ENCODE measurements at places on chromosomes 13 and 19.

DNA sequence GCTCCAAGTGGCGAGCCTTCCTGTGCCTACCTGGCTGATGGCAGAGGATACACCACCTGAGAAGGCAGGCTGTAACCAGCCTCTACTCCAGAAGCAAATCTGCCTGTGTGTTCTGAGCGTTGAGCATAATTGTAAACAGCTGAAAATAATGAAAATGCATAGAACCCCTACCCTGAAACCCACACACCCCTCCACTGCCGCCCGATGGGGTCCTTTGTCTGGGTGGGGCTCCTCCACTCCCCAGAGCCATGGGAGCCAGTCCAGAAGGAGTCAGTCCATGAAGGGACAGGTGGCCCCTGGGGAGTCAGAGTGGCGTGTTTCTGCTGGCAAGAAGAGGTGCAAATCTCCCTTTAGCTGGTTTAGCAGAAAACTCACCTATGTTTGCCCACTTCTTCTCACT, 8.0 kb upstream of the SOX1 start:
- no peak for DNase-seq

DNA sequence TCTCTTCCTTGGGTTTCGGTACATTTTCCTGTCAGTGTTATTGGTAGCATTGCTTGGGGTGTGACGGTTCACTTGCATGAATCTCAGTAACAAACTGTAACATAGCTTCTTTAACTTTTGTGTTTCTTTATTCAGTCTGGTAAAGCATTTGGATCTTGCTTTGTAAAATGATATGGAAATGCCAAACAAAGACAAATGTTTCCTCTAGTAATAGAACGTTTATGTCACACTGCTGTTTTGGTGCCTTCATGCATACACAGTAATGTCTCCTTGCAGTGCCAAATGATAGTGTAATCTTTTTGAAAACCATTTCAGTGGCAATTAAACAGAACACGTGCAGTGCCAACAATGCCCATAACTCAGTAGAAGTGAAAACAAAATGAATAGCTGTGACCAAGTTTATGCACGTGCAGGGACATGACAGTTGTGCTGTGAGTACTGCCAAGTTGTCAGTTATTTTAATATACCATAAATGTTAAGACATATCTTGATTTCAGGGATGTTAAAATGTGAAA, 110.8 kb downstream of the RXFP2 start:
- no peak for DNase-seq

DNA sequence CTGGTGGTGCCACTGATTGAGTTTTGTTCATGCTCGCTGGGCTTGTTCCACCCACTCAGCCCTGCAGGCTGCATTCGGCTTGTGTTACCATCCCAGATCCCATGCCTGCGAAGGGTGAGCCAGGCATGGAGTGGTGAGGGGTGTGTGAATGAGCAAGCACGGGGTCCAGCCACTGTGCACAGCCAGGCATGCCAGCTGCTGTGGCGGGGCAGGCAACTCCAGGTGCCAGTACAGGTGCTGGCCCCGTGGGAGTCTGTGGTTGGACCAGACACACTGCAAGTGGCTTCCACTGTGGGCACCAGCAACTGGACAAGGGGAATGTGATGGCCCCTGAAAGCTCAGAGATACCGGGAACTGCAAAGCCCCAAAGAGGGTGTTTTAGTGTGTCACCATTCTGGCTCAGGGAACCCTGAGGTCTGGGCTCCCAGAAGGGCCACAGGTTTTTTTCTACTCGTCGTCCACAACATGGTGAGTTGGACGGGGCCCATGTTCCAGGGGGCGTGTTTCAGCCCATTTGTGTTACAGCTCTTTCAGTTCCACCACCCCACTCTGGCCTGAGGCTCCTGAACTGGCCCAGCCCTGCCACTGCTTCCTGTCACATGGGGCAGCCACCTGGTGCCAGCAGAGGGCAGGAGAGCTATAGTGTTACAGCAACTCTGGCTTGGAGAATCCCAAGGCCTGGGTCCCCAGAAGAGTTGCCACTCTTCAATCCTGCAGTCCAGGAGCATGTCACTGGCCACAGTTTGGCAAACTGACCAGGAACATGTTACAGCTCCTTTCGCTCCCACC, 217.0 kb upstream of the OBI1 start:
- DNase-seq, result no peak

DNA sequence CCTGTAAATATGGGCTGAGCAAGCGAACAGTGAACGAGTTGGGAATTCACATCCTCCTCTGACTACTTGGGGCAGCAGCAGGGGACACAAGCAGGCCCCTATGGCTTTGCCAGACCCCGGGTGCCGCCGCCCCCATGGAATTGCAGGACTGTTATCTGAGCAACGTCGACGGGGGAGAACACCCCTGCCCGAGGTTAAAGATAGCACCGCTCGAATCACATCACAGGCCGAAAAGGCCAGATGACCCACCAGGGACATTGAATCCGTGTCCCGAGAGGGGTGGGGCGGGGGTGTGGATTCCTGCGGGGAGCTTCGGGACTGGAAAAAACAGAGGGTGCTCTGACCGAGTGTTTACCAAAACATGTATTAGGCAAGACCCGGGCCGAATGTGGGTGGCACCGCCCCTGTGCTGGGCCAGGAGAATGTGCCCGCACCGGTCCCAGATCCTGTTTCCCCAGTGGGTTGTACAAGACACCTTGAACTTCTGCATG, 9.1 kb downstream of the FEM1A start:
- no peak for DNase-seq

GRCh38 chr13:47332149-47332548, 435.3 kb upstream of the HTR2A start:
- DNase-seq, result no peak

DNA sequence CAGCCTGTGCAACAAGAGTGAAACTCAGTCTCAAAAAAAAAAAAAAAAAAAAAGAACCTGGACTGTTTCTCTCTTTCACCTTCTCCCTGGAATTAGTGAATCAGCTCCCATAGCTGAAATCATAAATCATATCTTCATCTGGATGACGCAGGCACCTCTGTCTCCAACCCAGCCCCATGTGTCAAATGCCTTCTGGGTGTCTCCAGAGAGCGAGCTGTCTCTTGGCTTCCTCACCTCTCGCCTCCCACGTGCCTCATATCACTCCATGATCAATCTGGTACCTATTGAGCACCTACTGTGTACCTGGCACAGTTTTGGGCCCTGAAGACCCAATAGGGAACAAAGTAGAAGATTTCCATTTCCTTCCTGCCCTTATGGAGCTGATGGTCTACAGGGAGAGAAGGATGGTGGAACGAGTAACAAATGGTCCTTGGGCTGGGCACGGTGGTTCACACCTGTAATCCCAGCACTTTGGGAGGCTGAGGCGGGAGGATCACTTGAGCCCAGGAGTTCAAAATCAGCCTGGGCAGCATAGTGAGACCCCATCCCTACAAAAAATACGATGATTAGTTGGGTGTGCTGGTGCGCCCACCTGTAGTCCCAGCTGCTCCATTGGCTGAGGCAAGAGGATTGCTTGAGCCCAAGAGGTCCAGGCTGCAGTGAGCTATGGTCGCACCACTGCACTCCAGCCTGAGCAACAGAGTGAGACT, 2.5 kb downstream of the HSD11B1L start:
- DNase-seq, result no peak

DNA sequence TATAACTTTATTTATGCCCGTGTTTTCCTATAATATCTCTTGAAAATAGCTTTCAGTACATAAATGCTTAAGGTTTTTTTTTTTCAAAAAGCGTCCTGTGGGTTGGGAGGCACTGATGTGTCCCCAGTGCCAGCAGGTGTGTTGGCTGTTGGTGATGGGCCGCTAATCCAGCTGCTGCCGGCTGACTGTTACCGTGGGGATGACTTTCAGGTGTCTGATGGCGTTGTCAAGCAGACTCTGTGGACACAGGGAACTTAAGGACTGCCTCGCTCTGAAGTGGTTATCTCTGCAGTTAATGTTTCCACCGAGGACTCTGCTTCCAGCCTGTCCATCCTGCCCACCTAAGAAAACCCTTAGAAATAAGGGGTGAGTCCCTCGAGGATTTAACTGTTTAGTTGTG, 94.5 kb downstream of the ANKRD10 start:
- no peak for DNase-seq

DNA sequence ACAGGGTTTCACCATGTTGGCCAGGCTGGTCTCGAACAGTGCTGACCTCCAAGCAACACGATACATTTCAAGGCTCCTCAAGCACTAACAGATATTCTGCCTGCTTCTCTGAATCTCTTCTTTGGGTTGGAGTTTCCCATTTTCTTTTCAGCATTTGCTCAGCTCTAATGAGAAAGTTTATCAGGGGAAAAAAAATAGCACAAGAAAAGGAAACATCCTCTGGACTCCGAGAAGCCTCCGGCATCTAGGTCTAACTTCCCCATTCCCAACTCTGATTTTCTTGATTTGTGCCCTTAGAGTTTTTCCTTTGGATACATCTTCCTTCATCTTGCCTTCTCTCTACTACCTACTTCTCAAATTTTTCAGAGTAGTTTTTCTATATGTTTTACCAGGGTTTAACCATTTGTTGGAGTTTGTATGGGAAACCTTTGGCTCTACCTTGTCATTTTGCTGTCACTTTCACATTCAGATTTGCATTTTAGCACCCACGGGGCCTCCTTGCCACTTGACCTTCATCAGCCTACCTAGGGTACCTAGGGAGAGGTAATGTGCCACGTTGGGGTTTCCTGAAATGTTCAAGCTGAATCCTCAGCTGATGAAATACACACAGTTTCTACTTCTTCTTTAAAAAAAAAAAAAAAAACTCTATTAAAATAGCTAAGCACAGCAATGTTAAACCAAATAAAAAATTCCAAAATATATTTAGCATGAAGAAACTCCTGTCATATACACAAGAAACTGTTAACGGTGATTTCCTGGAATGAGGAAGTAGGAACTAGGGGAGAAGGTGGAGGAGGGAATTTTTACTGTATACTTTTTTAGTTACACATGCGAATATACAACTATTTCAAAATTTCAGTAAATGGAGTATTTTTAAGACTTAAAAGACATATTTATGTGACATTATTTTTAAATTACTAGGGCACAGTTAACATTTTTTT, 5.1 kb upstream of the USP12 start:
- no peak for DNase-seq

- DNase-seq, result no peak
Measured at GRCh38 chr13:99257291-99257690, 888 bp downstream of the GPR18 start.

GRCh38 chr19:35462476-35462953, 14.5 kb downstream of the FFAR2 start:
- no peak for DNase-seq

DNA sequence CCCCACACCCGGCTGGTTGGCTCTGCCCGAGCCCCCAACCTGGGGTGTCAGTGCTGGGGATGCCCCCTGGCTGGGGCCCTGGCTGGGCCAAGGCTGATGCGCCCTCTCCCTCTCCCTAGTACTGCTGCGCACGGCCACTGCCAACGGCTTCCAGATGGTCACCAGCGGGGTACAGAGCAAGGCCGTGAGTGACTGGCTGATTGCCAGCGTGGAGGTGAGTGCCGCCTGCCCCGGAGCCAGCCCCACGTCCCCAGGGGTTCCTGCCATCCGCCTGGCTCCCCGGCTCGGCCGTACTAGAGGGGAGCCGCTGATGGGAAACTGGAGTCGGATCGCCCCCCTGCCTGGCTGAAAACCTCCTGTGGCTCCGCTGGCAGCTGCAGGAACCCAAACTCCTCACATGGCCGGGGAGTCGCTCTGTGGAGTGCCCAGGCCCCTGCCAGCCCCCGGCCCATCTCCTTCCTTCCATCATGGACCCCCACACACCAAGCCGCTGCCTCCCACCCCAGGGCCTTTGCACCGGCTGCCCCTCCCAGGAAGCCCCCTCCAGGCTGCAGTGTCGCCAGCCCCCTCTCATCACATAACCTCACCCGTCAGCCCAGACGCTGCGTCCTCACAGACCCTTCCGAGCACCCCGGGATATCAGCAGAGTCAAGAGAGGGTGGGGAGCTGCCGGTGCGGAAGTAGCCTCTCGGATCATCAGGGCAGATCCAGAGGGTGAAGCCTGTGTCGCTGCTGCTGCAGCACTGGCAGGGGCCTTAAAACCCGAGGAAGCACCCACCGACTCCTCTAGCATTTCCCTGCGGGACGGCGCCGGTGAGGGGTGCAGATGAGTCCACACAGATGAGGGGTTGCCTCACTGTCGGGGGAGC, 10.6 kb downstream of the NCLN start:
- DNase-seq, result no peak

DNA sequence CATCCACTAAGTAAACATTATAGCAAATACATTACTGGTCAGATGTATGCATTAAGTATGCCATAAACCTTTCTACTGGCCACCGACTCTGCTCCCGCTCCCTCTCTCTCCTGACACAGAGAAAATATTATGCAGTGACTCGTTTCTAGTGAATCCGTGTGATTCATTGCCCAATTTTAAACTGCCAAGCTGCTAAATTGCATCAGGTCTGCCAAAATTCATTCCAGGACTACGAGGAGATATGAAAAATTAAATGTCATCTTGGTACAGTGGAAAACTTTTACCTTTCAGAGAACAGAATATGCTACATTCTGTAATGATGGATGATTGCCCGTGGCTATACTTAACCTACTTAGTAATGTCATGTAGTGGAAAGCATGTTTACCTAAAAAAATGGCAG, 368.8 kb upstream of the TSHZ3 start:
- no peak for DNase-seq

- no peak for DNase-seq
Measured at GRCh38 chr19:7997809-7998480, 7.5 kb downstream of the ELAVL1 start.
